ENCODE measurements at places on chromosomes 13 and 19.

GRCh38 chr13:51523082-51523518, 61.2 kb upstream of the WDFY2 start:
- no peak for DNase-seq

- DNase-seq = no peak
Measured at GRCh38 chr19:46821512-46822409, 28.9 kb downstream of the AP2S1 start.

GRCh38 chr13:74158571-74159352, 24.6 kb upstream of the KLF12 start:
- DNase-seq = no peak

DNA sequence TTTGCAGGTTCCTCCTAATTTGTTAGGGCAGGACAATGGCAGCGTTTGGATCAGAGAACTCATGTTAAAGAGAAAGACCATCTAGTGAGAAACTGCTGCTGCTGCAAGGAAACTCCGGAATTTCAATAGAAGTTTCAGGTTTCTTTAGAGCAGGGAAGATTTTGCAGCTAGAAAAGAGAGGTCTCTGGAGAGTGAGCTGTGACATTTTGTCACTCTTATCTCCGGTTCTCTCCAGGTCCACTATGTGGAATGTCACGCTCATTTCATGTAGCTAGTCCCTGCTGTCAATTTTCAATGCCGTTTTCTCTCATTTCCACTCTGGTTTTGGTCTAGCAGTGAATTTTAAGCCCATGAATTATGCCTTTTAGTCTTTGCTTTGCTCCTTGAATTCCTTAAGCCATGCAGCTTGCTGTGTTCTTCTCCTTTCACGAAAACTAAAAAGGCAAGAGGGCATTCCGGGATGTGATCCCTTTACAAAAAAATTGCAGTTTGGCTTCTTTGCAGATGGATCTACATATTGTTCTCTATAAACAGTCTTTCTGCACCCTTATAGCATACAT, 46.7 kb upstream of the POSTN start:
- no peak for DNase-seq

- no peak for DNase-seq
Measured at GRCh38 chr13:21871382-21871781, 200.5 kb downstream of the FGF9 start.

- no peak for DNase-seq
Measured at GRCh38 chr19:52170863-52171320, 529 bp downstream of the ZNF836 start.

DNA sequence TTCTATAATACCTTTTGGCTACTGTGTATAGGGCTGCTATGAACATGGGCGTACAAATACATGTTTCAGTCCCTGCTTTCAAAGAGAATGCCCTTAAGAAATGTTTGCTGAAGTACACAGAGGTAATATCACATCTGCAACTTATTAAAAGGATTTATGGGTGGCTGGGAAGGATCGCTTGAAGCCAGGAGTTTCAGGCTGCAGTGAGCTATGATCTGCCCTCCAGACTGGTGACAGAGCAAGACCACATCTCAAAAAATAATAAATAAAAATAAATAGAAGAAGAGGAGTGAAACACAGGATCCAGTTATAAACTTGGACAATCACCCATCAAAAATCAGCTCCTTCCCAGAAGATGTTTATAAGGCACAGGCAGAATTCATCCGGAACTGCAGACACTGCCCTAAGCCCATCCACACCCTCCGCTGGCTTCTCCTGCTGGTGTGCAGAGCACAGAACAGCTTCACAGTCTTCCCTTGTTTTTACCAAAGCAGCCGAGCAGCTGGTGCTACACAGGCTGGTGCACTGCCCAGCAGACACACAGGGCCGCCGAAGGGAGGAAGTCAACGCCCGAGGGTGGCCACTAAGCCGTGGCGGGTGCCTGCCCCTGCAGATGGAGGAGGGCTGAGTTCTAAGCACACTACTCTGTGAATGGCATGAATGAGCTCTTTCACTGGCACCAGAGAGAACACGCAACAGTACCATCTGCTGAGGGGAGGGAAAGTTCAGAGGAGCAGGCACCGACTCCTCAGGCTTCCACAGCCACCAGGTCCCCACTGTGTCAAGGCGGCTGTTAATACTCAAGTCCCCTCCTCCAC, 44.0 kb downstream of the BRD4 start:
- DNase-seq = no peak

DNA sequence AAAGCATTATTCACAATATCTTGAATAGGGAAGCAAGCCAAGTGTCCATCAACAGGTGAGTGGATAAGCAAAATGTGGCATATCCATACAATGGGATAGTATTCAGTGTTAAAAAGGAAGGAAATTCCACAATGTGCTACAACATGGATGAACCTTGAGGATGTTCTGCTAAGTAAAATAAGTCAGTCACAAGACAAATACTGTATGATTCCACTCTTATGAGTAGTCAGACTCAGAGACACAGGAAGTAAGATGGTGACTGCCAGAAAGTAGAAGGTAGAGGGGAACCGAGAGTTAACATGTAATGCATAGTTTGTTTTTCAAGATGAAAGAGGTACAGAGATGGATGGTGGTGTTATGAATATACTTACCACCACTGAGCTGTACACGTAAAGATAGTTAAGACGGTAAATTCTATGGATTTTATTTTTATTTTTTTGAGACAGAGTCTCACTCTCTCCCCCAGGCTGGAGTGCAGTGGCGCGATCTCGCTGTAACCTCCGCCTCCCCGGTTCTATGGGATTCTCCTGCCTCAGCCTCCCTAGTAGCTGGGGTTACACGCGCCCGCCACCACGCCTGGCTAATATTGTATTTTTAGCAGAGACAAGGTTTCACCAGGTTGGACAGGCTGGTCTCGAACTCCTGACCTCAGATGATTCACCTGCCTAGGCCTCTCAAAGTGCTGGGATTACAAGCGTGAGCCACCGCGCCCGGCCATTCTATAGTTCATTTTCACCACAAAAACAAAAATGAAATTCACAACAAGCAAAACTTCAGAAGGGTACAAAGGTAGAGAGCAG, 1.0 kb upstream of the CHAMP1 start:
- DNase-seq = no peak

GRCh38 chr13:111326981-111327642, 6.7 kb downstream of the TEX29 start:
- no peak for DNase-seq

DNA sequence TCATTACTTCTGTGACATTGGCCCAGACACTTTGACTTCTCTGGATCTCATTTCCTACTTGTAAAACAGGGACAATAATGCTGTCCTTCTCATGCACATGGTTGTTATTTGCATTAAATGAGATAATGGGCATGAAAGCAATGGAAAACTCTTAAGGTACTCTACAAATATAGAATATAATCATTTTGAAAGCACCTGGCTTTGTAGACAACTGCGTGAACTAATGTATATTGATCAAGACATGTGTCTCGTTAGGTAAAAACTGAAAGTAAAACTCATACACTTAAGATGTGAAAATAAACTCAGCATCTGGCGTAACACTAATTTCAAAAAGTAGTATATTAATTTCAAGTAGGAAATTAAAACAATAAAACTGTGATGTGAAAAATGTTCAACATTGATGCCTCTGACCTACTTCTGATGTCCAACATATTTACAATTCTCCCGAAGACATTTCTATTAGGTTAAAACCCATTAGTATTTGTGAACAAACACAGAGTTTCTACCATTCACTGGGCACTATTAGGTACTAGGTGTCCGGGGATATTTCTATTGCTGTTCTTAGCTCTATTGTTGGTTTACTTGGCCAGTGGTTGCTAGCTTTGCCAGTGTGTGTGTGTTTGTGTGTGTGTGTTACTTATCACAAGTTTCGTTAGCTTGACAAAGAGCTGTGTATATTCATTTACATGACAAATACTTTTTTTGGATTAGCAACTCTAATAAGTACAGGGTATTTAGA, 220.5 kb downstream of the KCNRG start:
- no peak for DNase-seq

DNA sequence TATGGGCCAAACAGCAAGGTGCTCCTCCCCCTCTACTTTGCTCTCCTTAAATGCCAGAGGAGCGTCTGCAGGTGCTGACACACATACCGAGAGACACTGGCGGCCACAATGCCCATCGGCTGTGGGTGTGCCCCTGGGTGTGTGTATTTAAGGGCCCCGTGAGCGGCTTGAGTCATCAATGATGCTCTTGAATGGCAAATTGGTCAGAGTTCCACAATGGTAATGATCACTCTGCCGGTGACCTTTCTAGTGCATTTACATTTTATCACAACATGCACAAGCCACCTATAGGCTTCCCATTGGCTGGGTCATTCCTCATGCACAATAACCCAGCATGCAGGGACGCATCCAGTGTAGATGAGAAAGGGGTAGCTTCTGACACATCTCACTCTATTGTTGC, 124.8 kb downstream of the ZNF536 start:
- no peak for DNase-seq
